ENCODE measurements at places on chromosomes 2 and 18.

DNA sequence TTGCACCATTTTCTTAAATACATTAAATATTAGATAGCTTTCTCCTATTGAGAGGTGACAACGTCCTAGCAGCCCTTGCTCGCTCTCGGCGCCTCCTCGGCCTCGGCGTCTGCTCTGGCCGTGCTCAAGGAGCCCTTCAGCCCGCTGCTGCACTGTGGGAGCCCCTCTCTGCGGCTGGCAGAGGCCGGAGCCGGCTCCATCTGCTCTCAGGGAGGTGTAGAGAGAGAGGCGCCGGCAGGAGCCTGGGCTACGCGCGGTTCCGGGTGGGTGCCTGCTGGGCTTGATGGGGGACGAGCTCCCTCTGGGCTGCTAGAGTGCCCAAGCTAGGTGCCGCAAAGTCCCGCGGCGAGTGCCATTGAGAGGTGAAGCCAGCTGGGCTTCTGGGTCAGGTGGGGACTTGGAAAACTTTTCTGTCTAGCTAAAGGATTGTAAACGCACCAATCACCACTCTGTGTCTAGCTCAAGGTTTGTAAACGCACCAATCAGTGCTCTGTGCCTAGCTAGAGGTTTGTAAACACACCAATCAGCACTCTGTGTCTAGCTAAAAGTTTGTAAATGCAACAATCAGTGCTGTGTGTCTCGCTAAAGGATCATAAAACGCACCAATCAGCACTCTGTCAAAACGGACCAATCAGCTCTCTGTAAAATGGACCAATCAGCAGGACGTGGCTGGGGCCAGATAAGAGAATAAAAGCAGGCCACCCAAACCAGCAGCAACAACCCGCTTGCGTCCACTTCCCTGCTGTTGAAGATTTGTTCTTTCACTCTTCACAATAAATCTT, 3.1 kb downstream of the RPRD1A start:
- DNase-seq, result no peak

GRCh38 chr2:120890566-120891360, 155.1 kb downstream of the GLI2 start:
- no peak for DNase-seq

DNA sequence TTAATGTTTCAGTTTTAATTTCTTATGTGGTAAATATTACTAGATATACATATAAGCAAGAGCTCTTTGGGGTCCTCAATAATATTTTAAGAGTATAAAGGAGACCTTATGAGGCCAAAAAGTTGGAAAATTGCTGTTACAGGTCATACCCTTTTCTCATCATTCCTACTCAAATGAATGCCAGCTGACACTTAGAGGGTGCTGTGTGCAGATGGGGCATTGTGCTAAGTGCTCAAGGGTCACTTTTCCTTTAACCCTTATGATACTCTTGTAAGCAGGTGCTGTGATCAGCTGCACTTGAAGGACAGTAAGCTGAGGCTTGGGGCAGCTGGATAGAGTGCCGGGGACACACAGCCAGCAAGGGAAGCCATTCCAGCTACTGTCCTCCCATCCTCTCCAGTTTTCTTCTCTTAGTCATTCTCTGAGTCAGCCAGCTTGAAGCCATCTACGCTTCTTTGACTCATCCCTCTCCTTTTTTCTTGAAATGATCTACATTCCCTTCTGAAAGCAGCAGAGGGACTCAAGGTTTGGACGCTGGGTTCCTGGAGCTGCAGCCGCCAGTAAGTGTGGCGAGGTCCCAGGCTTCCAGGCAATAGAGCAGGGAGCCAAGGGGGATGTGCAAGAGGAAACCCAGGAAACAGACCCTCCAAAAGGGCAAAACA, 42.0 kb upstream of the CREB1 start:
- DNase-seq, result peak; percentile 75

- DNase-seq, result no peak
Measured at GRCh38 chr2:2010251-2010650, 265.9 kb upstream of the PXDN start.

DNA sequence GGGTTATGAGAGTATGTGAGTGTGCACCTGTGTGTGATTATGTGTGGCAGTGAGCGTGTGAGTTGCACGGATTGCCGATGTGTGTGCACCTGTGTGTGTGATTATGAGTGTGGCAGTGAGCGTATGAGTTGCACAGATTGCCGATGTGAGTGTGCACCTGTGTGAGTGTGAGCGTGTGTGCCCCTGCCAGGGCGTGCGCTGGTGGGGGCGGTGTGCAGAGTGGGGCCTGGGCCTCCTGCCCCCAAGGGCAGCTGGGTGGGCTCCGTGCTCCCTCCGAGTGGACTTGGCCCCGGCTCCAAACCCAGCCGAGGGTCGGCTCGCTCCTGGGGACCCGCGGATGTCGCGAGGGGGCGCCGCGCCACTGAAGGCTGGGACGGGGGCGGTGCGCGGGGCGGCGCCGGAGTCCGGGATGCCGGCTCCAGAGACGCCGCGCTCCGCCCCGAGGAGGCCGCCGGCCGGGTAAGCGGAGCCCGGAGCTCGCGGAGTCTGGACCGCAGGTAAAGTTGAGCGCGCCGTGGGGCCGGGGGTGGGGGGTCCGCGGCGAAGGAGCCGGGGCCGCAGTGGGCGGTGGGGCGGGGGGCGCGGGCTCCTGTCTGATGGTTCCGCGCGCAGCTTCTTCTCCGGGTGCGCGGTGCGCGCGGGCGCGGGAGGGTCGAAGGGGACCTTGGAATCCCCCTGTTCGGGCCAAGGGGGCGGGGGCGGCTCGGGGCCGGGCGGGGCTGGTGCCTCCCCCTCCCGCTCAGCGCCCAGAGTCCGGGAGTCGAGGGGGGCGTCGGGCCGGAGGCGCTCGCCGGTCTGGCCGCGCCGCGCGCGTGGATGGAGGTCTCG, at the start of gene KCNG2:
Gene KCNG2, plus strand, starts transcription at position 421 of the 828 bp plus-strand sequence. CDS start 65,730 bp downstream, outside the sequence.
- DNase-seq, result no peak

GRCh38 chr2:397521-397920, 109.6 kb upstream of the ALKAL2 start:
- DNase-seq, result no peak

DNA sequence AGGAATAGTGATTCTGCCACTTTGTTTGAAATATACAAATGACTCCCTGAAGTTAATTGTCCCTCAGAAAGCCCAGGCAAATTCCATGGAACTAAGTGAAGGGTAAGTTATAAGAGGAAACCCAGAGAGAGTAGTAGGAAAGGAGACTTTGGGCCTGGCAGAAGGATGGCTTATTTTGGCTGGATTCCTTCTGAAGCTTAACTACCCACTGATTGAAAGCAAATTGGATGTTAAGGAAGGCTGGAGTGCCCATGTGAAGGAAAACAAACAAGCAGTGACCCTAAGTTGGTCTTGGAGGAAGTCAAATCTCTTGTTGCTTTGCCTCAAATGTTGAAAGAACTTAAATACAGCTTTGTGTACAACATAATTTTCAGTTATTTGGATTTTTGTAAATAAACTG, 1106.4 kb upstream of the ZEB2 start:
- no peak for DNase-seq

GRCh38 chr18:44411976-44412375, 268.7 kb upstream of the SETBP1 start:
- DNase-seq, result no peak

- DNase-seq, result peak; percentile 17
Measured at GRCh38 chr2:10278029-10278762, 24.5 kb upstream of the HPCAL1 start.

DNA sequence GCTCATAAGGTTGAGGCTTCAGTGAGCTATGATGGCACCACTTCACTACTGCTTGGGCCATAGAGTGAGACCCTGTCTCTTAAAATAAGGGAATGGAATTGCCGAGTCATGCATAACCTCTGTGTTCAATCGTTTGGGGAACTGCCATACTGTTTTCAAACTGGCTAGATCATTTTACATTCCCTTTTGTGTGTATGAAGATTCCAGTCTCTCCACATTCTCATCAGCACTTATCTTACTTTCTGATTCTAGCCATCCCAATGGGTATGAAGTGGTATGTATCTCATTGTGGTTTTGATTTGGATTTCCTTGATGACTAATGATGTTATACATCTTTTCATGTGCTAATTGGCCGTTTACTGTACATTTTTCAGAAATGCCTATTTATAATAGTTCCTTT, 23.7 kb downstream of the MARCHF7 start:
- DNase-seq, result no peak

GRCh38 chr2:165162466-165162865, 41.4 kb downstream of the SCN3A start:
- no peak for DNase-seq

DNA sequence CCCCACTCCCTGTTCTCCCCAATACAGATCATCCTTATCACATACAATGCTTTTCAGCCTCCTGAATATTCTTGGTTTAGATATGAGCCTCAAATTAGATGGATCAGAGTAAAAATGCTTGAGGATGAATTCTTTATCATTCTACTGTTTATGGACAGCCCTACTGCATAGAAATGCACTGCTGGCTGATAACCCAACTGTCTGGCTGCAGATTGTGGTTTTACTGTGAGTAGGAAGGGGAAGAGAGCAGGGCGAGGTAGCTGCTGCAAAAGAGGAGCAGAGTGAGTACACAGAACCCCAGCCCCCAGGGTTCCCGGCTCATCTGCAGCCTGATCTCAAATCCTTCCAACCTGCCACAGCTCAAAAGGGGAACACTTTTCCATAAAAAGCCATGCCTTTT, 29.4 kb upstream of the NCOA1 start:
- no peak for DNase-seq

GRCh38 chr2:135471106-135471505, 59.9 kb downstream of the ZRANB3 start:
- DNase-seq, result no peak

DNA sequence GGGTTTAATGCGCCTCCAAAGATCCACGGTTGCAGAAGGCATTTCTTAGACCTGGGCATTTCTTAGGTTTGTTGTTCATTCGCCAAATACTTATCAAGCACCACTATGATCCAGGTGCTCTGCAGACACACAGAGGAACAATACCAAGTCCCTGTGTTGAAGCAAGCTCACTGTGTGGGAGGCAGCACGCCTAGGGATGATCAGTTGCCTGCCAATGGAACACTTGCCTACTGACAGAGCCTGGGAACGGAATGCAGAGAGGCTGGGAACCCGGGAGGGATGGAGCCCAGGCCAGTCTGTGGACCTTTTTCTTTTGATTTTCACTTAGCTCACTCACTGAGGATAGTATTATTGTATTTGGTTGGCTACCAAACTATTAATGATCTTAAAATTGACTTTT, 1.9 kb upstream of the GRP start:
- no peak for DNase-seq

DNA sequence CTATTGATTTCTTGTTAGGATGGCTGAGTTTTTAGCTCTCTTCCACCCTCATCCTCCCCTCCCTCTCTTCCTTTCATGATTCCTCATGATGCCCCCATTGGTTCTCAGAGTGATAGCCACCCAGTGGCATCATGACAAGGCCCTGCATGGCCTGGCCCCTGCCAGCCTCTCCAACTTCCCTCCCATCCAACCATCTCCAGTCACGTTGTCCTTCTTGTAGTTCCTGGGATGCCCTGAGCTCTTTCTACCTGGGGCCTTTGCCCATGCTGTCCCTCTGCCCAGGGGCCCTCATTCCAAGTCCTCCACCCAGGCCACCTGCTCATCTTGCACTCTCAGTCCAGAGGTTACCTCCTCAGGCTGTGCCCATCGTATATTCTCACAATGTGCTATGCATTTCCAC, 247.5 kb downstream of the TFCP2L1 start:
- DNase-seq, result no peak

GRCh38 chr2:45984366-45984765, 312.8 kb upstream of the EPAS1 start:
- no peak for DNase-seq

DNA sequence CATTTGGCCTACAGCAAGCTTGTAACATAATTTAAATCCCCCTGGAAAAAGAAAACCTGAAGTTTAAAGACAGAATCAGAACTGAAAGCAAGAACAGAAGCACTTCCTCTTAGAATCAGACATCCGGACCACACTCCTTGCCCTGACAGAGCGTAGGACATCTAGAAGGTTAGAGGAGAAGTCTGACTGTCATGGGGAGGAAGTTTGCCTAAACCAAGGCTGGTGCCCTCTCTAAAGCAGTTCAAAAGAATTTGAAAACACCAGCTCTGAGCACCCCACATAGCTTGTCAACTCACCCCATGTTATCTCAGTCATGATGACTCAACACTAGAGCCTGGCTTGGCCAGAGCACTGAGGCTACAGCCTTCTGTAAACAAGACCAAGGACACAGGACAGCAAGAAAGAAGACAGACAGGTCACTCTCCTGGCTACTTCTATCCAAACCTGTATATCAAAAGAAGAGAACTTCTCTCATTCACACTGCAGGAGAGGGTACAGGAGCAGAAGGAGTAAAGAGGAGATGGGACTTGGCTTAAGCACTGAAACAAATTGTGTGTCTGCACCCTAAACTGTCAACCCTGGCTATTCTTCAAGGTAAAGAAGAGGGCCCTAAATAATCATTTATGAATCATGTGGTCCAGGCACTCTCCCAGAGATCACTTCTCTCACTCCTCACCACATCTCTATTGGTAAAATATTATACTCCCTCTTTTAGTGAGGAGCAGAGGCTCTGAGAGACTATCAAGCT, 198.6 kb downstream of the MEMO1 start:
- DNase-seq, result no peak
